Common myeloid progenitor, CD34-positive (primary cell): ENCODE measurements at places on chromosomes 2 and 18.

GRCh38 chr2:234703258-234703657 lies 206.4 kb upstream of the ARL4C start:
- DNase-seq: no peak

DNA sequence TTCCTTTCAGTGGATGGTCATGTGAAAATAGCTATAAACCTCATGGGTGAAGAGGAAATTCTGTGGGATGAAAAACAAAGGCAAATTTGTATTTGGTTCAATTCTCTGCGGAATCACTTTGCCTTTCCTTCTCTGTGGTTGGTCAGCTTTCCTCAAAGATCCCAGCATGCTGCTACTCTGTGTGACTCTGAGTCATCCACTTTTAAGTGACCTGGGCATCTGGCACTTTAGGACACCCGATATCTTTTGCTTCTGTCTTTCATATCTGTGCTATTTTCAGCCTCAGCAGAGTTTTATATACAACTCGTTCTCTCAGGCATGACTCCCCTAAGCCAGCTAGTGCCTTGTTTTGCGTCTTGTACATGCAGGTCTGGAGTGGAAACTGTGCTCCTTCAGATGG lies 217.0 kb upstream of the PIEZO2 start:
- no peak for DNase-seq

DNA sequence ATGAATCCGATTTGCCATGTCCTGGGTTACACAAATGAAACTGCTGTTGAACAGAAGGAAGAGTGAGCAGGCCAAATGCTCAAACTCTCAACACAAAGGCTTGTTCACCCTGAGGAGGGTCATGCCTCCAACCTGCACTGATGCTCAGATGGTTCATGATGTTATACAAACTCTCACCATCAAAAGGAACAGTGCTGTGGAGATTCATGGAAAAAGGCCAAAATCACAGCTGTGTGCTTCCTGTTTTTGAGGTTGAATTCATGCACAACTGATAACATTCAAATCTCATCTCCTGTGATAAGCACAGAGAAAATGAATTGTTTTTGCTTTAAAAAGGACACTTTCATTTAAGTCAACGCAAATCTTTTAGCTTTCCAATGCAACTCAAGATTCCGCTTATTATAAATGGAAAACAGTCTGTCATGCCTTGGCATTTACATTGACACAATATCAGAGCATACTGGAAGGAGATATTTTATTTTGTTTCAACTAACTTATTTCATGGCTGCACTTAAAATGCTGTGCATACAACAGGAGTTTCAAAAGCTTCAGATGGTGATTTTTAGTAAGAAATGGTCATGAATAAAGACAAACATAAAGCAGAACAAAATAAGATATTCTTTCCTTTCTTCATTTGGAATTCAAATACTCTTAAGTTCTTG lies 22.2 kb upstream of the TTN start:
- peak; percentile 4 for DNase-seq

- no peak for DNase-seq
These were observed 102.4 kb downstream of the AGAP1 start for GRCh38 chr2:235596272-235596671.

DNA sequence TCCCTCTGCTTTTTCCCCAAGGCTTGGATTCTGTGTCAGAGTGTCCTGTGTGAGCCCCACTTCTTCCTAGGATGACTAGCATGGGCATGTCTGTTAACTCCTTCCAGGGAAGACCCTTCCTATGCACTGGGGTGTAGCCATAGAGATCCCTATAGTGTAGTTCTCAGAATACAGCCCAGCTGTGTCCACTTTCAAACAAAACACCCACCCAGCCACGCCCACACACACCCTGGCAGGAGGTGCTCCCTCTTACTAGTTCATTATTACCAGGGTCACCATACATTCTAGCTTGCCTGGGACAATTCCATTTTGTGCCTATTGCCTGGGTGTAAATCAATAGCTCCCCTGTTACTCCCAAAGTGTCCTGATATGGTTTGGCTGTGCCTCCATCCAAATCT lies 195.6 kb downstream of the MYCN start:
- DNase-seq: no peak

DNA sequence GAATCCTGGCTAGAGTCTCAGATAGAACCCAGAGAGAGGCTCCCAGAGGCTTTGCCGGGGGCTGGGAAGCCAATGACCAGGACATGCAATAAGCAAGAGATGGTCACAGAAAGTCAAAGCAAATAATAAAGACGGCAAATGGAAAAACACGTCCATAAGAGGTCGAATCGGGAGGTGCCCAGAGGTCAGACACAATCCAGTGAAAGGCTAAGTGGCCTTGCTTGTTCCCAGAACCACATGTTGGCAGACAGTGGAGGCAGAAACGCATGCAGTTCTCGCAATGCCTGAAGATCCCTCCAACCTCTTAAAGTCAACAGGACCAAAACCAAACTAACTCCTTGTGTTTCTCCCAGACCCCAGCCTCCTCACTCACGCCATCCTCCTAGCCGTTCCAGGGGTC lies 3.0 kb downstream of the CYB5A start:
- DNase-seq: no peak

DNA sequence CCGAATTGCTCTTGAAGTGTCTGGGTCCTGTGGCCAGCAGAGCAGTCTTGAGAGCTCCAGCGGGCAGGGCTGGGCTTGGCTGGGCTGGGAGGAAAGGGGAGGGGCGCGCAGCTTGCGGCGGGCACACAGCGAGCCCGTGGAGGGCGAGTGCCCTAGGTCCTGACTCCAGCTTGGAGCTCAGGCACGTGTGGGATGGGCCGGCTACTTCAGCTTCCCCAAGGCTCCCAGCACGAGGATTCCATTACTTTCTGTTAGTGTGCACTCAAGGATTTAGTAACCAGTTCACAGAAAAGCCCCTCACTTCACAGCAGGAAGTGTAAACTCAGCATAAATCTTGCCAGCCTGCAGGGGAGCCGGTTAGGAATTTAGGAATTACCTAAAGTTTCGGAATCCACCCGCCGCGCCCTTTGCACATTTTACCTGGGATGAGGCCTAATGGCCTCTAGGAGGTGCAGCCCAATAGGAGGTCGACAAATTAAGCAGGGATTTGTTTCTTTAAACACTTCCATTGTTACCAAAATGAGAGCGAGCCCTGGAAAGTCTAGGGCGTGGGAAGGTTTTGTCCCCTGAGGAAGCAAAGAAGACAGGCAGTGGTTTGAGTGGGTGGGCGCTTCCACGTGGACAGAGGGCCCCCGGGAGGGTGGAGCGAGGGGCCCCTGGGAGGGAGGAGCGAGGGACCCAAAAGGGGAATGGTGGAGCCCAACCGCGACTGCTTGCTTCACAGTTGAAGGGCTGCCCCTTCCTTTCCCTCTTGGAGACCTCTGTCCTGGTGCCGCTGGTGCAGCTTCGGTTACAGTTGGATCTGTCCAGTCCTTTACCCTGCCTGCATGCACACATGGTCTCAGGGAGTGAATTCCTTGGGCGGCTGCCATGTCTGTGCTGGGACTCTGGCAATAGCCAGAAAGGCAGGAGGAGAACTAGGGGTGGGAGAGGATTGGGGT lies 93.3 kb downstream of the CTAGE1 start:
- no peak for DNase-seq

DNA sequence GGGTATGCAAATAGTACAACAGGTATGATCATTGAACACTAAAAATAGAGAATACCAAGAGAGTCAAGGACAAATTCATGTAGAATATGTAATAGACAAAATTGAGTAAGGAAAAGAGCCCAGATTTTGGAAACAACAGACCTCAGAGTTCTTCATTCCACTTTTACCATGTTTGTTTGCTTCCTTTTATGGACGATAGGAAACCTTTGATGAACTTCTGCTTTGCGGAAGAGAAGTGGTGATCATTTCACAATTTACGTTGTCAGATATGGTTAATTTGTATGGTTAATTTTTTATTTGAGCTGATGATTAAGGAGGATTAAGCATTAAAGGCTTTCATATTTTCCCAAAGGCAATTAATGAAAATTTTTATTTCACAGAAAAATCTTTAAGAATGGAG lies 16.3 kb downstream of the MARCHF7 start:
- peak; percentile 41 for DNase-seq

DNA sequence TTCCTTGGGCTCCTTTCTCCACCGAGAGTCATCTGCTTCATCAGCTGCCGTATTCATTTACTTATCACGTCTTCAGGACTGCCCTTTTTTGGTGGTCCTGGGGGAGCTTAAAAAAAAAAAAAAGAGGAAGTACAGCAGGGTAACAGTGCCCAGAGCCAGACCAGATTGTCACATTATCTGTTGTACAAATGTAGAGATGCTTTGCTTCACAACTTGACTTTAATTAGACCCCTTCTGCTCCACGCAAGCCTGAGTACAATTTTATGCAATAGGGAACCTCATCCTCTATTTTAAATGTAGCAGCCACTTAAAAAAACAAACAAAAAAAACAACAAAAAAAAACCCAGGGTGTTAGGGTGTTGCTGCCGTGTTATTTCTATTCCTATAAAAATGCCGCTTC lies 128.3 kb downstream of the PRPF40A start:
- DNase-seq: peak; percentile 65
